Activated CD8-positive, alpha-beta memory T cell treated with anti-CD3 and anti-CD28 coated beads for 1 hour (primary cell): ENCODE measurements at places on chromosomes 2 and 18.

DNA sequence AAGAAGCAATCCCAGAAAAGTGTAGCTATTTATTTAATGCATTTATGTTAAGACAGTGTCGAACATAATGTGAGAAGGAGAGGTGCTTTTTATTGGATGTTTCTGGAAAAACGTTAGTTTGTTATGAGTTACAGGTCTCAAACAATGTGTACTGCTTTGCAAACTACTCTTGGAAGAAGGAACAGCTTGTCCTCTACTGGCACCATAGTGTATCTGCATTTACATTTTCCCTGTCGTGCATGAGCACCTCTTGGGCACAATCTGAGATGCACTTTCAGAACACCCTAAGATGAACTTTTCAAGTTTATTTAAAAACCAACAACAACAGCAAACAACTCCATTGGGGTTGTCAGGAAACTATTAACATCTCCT lies 22.8 kb downstream of the CCNYL1 start:
- DNase-seq = no peak

- DNase-seq = no peak
Observed at GRCh38 chr18:21342372-21342771, 100.3 kb downstream of the GREB1L start.

- no peak for DNase-seq
Observed at GRCh38 chr2:11375689-11376027, 31.2 kb upstream of the ROCK2 start.

GRCh38 chr2:238717084-238717483 lies 130.8 kb upstream of the TWIST2 start:
- no peak for DNase-seq

- no peak for DNase-seq
Observed at GRCh38 chr2:10935953-10936942, 24.5 kb downstream of the KCNF1 start.
